ENCODE measurements at places on chromosomes 2 and 18.

- H3K27ac ChIP-seq, result peak overlapping the region; percentile 72
- no peaks in the 10 kb centered on the region for H3K27me3 ChIP-seq
- H3K4me3 ChIP-seq, result peak overlapping the region; percentile 20
- H3K36me3 ChIP-seq, result no peaks in the 10 kb centered on the region
Measured at GRCh38 chr18:62460851-62461300, 61.9 kb upstream of the ZCCHC2 start.

DNA sequence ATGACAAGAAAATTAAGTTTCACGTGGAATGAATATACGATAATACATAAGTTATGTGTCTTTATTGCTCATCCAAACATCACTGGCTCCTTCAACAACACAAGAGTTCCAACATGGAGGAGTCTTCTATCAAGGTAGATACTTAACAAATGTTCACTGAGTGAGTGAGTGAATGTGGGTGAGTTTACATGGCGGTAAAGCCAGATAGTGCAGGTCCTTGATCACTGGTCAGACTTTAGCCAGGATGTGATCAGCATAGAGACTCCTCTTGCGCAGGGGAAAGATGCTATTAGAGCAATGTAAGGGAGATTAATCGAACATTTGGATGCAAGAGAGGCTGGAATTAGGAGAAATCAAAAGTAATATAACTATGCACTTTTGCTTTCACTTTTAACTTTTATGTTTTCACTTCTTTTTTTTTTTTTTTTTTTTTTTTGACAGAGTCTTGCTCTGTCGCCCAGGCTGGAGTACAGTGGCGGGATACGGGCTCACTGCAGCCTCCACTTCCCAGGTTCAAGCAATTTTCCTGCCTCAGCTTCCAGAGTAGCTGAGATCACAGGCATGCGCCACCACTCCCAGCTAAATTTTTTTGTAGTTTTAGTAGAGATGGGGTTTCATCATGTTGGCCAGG is 249.0 kb upstream of the ID2 start:
- no peak for DNase-seq
- H3K4me1 ChIP-seq, result peaks cover 50% of the 10 kb centered on the region
- no peaks in the 10 kb centered on the region for H3K36me3 ChIP-seq
- H3K4me3 ChIP-seq, result no peak overlapping the region

- no peaks in the 10 kb centered on the region for H3K27me3 ChIP-seq
- no peak overlapping the region for H3K27ac ChIP-seq
- no peak overlapping the region for H3K4me3 ChIP-seq
- no peaks in the 10 kb centered on the region for H3K4me1 ChIP-seq
- no peaks in the 10 kb centered on the region for H3K36me3 ChIP-seq
- DNase-seq, result no peak
Measured at GRCh38 chr18:32695534-32695933, 77.3 kb downstream of the KLHL14 start.

DNA sequence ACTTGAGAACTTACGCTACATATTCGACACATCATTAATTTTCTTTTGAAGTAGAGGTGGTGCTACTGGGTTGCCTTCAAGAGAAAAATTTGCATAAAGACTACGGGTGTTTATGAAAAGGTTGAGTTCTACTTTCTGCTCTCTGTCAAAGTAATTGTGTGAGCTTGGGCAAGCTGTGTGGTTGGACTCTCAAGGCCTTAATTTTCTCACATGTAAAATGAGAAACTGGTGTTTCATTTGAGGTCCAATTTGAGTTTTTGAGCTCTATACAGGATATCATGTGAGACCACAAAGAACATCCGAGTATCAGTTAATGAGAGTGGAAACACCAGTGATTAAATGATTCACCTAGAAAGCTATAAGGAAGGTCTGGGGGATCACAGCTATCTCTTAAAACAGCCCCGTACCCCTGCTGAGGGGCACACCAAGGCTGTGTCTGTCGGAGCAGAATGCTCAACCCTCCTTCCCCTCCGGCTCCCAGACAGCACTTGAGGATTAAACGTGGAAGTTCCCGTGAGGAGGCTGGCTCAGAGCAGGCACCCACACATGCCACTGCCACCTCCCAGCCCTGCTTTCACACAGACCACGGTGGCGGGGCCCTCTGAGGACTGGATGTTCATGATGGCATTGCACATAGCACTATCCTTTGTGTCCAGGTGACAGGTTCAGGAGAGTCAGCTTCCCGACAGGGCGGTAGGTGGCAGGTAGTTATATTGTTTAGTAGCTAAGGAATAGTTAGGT is 191.8 kb downstream of the RNF144A start:
- no peaks in the 10 kb centered on the region for H3K4me1 ChIP-seq
- H3K27ac ChIP-seq, result no peak overlapping the region
- DNase-seq, result no peak
- no peaks in the 10 kb centered on the region for H3K36me3 ChIP-seq
- H3K4me3 ChIP-seq, result no peak overlapping the region

DNA sequence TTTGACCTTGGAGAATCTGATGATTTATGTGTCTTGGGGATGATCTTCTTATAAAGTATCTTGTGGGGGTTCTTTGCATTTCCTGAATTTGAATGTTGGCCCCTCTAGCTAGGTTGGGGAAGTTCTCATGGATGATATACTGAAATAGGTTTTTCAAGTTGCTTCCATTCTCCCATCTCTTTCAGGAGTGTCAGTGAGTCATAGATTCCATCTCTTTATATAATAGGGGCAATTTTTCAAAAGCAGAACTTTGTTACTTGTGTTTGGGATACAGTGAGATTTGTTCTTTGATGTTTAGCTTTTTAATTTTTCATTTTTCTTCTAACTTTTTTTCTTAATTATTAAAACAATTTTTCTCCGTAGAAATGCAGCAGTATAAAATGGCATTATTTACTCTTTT is 19.4 kb downstream of the TMEM87B start:
- peaks cover 86% of the 10 kb centered on the region for H3K36me3 ChIP-seq
- no peak overlapping the region for H3K4me3 ChIP-seq
- DNase-seq, result no peak
- no peaks in the 10 kb centered on the region for H3K4me1 ChIP-seq

All from CD14-positive monocyte (primary cell).